ENCODE measurements at places on chromosomes 4 and X.

- no peak for DNase-seq
Observed at GRCh38 chr4:8737075-8737474, 134.6 kb downstream of the HMX1 start.

DNA sequence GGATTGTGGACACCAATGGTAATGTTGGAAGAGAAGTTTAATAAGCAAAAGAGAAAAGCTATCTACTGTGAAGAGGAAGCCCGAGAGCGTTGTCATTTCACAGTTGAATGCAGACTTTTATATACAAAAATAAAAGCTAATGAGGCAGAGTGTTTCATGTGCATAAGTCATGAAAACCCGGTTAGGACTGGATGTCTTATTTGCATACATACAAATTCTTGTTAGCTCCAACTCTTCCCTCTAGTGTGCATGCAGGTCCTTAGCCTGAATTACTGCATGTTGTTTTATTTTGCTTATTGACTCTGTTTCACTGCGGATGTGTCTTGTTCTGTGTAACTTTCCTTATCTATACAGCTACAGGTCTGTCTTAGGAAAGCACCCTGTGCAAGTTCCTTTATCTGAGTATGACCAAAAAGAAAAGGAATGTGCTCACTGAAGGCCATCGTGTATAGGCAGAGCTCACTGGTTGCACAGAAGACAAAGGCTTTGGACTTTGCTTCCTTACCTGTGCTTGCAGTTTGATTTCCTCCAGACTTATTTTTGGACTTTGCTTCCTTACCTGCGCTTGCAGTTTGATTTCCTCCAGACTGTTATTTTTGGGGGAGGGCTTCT is 25.1 kb upstream of the UGT2B11 start:
- no peak for DNase-seq

GRCh38 chr4:80129785-80130184 is 56.8 kb upstream of the ANTXR2 start:
- DNase-seq, result no peak

DNA sequence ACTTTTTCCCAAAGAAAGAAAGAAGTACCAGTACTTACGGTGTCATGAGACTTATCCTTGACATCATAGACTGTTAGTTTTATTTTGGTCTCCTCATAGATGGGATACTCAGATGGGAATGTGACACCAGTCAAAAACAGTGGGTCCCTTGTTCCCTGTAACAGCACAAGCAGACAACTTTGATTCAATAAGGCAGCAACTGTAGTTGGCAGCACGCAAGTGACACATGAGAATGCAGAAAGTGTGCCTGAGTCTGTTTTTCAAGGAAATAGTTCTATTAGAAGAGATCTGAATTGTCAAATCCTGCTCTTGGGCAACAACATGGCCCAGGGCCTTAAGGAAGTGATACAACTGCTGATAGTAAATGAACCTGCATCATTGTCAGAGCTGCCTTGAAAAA is 443.2 kb downstream of the INPP4B start:
- DNase-seq, result peak; percentile 17

DNA sequence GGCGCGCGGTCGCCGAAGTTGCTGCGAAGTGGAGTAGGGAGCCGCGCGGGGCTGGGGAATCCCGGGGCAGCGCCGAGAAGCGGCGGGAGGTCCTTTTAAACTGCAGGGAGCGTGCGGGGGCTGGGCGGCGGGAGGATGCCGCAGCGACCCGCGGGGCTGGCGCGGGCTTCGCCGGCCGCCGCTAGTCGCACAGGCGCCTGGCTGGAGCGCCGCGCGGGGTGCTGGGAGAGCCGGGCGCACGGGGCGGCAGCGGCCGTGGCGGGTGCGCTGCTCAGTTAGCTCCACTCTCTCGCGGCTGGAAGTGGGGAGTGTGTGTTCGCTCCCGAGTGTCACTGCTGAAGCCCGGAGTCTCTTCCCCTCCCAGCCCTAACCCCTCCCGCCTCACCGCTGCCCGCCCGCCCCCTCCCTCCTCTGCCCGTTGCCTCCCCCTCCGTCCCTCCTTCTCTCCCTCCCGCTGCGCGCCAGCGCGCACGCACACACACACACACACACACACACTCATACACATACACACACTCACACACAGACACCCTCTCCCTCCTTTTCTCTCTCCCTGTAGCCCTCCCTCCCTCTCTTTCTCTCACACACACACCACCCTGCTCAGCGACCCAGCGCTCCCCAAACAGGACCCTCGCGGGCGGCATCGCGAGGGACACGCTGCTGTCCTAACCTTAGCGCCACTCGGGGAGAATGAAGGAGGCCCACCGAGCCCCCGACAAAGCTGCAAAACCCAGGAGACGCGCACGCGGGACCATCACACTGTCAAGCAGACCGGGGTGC is at the start of gene NDNF:
NDNF (minus strand) TSS at position 312 of the 780 bp plus-strand sequence. CDS start 26,698 bp downstream, outside the sequence.
- peak; percentile 37 for DNase-seq

GRCh38 chrX:129553619-129554288 is 13.7 kb downstream of the OCRL start:
- no peak for DNase-seq

GRCh38 chrX:68832101-68832416 is 3.2 kb downstream of the EFNB1 start:
- DNase-seq, result peak; percentile 75

DNA sequence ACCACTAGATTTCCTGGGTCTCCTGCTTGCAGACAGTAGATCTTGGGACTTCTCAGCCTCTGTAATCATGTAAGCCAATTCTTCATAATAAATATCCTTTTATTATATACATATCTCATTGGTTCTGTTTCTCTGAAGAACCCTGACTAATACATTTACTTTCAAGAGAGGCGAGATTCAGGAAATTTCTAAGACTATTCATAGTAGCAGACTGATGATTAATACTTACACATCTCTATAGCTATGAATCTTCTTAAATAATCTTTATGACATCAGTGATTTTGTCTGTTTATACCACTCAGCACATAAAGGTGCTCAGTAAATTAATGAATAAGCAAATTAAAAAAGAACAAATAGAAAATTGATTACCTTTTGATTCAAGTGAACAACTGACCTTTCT is 682.3 kb upstream of the GRID2 start:
- no peak for DNase-seq

GRCh38 chr4:105102016-105102415 is 44.7 kb upstream of the TET2 start:
- DNase-seq, result no peak

DNA sequence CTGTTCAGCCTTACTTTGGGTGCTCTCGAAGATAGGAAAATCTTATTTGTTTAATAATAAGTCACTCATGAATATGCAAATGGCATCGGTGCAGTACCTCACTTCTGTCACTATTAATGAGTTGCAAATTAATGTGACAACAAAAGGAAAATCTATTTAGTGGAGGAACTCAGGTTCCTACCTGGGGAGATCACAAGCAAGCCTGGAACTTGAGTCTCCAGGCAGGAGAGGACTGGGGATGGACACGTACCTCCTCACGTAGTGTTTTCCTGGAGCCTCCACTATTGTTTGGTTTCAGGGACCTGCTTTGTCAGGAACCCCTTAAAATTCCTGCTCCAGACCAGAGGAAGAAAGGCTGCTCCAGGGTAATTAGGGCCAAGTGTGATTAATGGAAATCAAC is 82.1 kb downstream of the BCOR start:
- DNase-seq, result no peak

GRCh38 chr4:20512033-20512792 is 188.0 kb upstream of the PACRGL start:
- DNase-seq, result no peak

GRCh38 chr4:47942081-47942819 is 27.9 kb upstream of the NFXL1 start:
- no peak for DNase-seq

DNA sequence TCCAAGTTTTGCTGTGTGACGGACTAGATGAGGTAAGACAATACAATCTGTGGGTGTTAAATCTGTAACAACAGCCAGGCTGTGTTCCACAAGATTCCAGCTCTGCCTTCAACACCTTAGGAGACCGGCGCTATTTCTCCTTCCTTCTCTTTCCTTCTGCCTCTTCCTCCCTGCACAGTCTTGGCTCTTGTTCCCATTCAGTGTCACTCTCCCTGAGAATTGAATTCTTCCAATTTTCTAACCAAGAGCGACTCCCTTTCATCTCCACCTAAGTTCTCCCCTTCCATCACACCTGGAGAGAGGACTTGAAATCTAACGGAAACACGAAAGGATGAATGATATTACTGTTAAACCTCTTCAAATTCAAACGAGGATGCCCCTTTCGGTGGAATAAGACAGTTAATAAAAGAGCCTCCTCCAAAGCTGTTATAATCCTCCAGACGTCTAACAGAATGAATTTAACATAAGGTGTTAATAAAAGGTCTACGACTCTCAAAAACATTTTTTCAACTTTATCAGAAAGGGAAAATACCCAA is 2.7 kb downstream of the EPHA5 start:
- no peak for DNase-seq
